Right cardiac atrium (tissue), 5 donors: ENCODE measurements at places on chromosomes 7 and 10.

DNA sequence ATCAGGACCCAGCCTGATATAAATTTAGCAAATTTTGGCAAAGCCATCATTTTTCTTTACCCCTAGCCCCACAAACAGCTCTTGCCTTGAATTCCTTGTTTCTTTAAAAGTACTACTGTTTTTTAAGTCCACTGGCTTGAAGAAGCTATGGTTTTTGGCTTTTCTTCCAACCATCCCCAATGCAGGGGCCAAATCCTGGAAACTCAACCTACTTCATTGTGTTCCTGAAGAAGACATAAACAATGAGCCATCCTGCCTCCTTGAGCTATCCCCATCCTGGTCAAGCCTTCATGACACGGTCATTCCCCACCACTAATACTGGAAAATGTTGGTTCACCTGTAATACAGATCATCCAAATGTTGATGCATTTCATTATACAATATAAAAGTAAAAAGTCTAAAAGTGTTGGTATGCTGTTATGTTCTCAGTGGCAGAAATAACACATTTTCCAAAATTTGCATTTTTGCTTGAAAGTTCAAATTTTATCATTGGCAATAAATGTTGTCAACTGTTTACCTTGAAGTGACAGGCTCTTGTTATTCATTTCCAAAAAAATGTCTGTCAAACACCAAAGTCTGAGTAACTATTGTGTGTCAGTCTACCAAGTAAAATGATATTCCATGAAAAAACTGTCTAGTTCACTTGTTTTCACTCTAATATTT lies 92.2 kb downstream of the DOCK4 start:
- no peak for DNase-seq

- DNase-seq = no peak
Measured at GRCh38 chr7:38819463-38819862, 89.5 kb downstream of the VPS41 start.

- DNase-seq = no peak
Measured at GRCh38 chr7:18018296-18019215, 9.1 kb downstream of the PRPS1L1 start.

DNA sequence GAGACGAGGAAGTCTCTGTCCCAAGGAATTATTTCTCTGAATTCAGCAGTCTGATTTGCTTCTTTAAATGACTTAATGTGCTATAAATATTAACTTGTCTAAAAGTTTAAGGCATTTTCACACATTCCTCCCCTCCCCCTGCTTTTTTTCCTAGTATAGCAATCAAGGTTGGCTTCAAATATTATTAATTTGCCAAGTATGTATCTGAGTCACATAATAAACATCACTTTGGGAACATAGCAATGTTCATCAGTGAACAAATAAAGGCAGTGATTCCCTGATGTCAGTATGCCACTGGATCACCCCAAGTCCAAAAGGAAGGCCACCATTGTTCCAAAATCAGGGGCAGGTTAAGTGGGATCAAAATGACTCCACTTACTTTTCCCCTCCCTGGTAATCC lies 40.5 kb downstream of the PDE6C start:
- DNase-seq = no peak

DNA sequence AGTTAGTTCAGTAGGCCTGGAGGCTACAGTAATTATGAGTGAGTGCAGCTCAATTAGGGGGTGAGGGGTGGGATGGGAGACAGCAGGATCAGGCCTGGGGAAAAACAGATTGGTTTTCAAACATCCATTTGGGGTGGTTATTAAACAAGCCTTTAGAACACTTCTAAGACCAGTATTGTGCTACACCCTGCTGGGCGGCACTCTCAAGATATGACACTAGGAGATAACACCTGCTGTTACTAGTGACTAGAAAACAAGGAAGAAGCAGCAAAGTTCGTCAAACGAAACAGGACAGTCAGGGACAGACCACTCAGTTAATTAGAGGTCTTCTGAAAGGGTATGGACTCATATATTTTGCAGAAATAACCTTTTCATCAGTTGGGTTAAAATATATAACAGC lies 353.6 kb downstream of the PTEN start:
- DNase-seq = no peak

DNA sequence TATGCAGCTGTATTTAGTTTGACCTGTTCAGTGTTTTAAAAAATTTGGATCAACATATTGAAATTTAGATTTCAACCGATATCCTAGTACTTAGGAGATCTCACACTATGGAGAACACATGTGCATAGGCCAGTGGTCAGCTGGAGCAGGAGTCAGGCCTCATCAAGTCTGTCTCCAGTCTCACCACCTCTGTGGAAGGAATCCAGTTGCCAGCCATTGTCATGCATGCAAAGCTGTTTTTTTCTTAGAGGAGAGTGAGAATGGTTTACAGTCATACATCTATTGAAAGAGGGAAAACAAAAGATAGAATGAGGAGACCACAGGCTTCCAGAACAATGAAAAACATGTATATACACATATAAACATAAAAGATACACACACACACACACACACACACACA lies 7.6 kb upstream of the CLEC5A start:
- DNase-seq = no peak

DNA sequence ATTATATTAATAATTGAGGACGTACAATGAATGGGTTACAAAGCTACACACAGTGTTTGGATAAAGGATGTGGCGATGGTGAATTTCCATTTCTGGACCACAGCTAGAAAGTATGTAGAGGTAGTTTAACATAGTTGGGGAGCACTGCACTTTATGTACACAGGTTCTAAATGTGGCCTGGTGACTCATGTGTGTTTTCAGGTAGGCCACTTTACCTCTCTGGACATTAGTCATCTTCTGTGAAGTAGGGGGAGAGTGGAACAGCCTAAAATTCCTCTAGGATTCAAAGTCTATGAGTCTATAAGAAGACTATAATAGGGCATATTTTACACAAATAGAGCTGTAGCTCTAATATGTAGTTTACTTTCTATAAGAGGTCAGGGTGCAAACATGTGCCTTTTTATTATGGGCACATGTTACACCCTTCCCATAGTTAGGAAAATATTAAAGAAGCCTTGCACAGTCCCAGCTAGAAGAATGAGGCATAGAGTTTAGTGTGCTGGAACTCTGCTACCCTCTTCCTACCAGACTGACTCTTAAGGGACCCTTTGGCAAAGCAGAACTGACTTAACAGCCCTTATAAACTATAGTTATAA lies 594.9 kb downstream of the LRMDA start:
- DNase-seq = no peak

DNA sequence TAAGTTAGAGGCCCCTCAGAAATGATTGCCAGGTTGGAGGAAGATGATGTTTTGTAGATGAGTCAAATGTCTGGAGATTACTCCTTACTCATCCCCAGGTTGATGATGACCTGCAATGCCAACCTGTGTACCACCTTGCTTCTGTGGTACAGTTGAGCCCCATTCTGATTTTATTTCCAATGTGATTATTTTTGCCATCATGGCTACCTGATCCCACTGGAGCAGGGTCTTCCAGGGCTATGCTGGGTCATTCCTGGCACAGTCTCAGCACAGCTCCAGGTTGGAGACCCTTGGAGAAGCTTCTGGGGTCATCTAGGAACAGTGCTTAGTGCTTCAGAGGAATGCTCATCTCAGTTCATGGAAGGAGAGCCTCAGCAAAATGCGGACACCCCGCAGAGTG lies 34.3 kb downstream of the LRRC18 start:
- DNase-seq = no peak

- no peak for DNase-seq
Measured at GRCh38 chr10:22803261-22803885, 89.0 kb upstream of the PIP4K2A start.

GRCh38 chr7:44411306-44411705 lies 79.2 kb downstream of the NUDCD3 start:
- no peak for DNase-seq

- DNase-seq = no peak
Measured at GRCh38 chr7:132492823-132493445, 83.3 kb downstream of the PLXNA4 start.

GRCh38 chr7:143436325-143436946 lies 6.8 kb upstream of the TAS2R60 start:
- DNase-seq = no peak

- DNase-seq = peak; percentile 88
Measured at GRCh38 chr10:12605580-12606405, 256.4 kb downstream of the CAMK1D start.

- no peak for DNase-seq
Measured at GRCh38 chr10:96152437-96152836, 22.3 kb downstream of the ZNF518A start.

GRCh38 chr7:137820677-137821420 lies 25.9 kb downstream of the DGKI start:
- DNase-seq = peak; percentile 92

DNA sequence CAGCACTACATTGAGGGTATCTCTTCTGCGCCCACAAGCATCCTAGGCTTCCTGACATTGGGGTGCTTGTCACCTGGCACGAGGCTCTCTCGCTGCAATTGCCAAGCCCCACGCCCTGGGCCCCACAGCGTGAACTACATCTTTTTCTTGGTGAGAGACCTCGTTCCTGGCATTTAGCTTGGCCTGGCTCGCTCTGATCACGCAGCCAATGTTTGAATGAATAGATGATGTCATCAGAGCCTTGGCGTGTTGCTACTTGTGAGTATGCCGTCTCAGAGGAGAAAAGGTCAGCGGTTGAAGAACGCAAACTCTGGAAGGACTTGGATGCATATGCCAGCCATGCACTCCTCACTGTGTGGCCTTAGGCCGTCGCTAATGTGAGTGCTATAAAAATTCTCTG lies 150.2 kb upstream of the AUTS2 start:
- peak; percentile 60 for DNase-seq

GRCh38 chr10:23174977-23175512 lies 17.1 kb upstream of the PTF1A start:
- no peak for DNase-seq

GRCh38 chr10:30056281-30056680 lies 3.1 kb downstream of the JCAD start:
- DNase-seq = no peak

DNA sequence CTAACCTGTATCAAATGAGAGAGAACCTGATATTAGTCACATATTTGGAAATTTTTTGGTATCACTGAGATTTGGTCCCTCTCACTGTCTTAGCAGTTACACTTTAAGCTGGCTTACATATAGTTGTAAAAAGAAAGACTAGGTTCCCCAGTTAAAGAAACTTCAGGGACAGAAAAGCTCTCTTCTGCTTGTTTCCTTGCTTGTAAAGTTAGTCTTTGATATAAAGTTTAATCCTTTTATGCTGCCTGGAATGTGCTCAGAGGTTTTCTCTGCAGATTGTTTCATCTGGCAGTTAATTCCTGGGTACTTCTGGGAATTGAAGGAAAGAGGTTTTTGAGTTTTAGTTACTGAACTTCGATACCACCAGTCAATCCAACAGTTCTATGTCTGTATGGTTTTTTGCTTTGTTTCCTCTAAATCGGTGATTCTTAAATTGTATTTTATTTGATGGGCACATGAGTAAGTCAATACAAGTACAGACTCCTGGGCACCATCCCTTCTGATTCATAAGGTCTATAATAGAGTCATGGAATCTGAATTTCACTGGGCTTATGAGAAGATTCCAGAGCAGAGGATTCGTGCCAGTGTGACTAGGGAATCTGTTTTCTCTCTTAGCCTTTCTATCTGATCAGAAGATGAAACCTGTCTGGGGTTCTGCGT lies 1080.9 kb upstream of the C7orf33 start:
- DNase-seq = no peak

- DNase-seq = no peak
Measured at GRCh38 chr10:62496925-62497324, 122.8 kb downstream of the ZNF365 start.

GRCh38 chr10:24438800-24439199 lies 229.9 kb downstream of the KIAA1217 start:
- no peak for DNase-seq

GRCh38 chr7:47335557-47336471 lies 246.1 kb downstream of the TNS3 start:
- peak; percentile 80 for DNase-seq

DNA sequence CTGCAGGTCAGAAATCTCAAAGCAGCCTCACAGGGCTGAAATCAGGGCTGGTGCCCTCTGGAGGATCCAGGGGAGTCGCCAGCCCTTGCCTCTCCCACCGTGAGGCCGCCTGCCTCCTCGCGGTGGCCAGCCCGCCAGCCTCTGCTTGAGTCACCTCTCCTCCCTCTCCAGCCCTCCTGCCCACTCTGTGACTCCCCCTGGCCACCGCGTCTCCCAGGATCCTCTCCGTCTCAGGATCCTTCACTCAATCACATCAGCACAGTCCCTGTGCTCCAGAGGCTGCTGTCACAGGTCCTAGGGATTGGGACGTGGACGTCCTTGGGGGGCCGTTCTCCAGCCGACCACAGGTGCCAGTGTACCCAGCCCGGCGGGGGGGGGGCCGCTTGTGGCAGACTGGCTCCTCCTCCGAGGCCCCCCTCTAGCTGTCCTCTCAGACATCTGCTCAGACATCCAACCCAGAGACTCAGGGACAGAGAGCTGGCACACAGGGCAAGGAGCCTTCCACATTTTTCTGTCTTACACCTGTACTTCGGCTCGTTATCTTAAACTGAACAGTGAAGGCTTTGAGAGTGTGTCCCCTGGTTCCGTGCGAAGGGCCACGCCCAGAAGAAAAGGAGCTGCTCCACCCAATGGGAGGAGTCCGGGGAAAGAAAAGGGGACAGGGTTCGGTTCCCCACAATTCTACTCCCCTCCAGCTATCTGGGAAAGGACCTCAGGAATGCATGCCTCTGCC lies 9.4 kb upstream of the PPP2R2D start:
- no peak for DNase-seq

GRCh38 chr7:102077081-102077480 lies 209.6 kb upstream of the SH2B2 start:
- no peak for DNase-seq

DNA sequence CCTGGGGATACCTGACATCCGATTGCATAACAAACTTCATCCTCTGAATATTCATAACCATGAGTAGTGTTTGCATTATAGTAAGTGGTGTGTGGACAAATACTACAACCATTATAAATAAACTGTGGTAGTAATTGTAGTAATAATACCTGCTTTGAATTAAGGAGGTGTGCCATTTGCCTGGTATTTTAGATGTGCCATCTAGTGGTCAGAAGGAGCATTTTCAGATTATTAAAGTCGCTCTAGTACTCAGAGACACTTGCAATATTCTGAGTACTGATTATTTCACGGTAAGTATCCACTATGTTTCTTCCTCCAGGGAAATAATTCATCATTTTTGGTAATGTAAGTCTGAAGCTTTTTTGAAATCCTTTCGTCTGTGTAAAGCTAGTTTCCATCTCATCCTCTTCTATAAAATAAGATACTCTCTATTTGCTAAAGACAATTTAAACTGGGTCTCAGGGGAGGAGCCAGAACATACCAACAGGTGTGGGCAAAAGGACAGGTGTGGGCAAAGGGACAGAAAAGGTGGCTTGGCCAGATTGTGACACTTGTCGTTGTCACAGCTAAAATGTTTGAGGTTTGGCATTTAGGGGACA lies 115.3 kb upstream of the WDR11 start:
- no peak for DNase-seq

GRCh38 chr7:135771961-135772638 lies 23.5 kb upstream of the FAM180A start:
- DNase-seq = no peak
